Stimulated activated naive B cell treated with anti-CD40 and anti-IgM and Interleukin-4, amounts not matched to agents 10 μg/mL and 1 μg/mL and 100 μg/mL, for 72 hours (primary cell): ENCODE measurements at places on chromosomes 3 and 15.

- no peak overlapping the region for H3K27ac ChIP-seq
- DNase-seq = no peak
- H3K27me3 ChIP-seq = no peaks in the 10 kb centered on the region
- no peaks in the 10 kb centered on the region for H3K4me1 ChIP-seq
- H3K36me3 ChIP-seq = peaks cover 16% of the 10 kb centered on the region
Observed at GRCh38 chr3:58131101-58131825, 79.5 kb downstream of the DNASE1L3 start.

DNA sequence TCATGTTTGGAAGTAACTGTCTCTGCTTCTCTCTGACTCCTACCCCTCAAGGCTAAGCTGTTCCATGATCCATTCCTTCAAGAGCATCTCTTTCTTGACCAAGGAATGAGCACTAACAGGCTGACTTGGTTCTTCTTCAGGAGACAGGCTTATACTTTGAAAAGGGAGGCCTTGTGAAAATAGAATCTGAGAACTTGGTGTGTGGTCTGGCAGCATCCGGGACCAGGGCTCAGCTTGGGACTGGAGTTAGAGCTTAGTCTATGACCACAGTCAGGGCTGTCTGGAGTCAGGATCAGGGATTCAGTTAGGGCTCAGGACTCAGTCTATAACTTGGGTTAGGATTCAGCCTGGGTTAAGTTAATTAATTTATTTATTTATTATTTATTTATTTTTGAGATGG is 44.9 kb upstream of the SLC6A6 start:
- peaks cover 4% of the 10 kb centered on the region for H3K27me3 ChIP-seq
- no peaks in the 10 kb centered on the region for H3K36me3 ChIP-seq
- H3K4me1 ChIP-seq = no peaks in the 10 kb centered on the region
- no peak overlapping the region for H3K27ac ChIP-seq
- DNase-seq = no peak
- no peak overlapping the region for H3K4me3 ChIP-seq

DNA sequence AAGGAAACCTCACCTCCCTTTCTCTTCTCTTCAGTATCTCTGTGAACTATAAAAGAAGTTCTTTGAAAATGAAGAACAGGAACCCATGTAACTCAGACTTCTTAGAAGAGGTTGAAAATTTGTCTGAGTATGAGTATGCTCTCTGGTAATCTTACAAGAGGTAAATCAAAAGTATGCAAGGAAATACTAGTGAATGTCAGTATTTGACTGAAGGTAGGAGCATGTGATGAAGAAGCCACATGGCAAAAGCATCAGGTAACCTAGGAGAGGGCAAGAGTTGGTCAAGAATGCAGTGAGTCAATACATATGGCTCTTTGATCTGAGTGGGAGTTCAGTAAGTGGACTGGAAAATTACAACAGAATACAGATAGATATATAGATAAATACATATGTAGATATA is 133.0 kb upstream of the NECTIN3 start:
- no peak overlapping the region for H3K4me3 ChIP-seq
- no peaks in the 10 kb centered on the region for H3K36me3 ChIP-seq
- H3K4me1 ChIP-seq = no peaks in the 10 kb centered on the region
- no peaks in the 10 kb centered on the region for H3K27me3 ChIP-seq
- no peak overlapping the region for H3K27ac ChIP-seq
- DNase-seq = no peak

DNA sequence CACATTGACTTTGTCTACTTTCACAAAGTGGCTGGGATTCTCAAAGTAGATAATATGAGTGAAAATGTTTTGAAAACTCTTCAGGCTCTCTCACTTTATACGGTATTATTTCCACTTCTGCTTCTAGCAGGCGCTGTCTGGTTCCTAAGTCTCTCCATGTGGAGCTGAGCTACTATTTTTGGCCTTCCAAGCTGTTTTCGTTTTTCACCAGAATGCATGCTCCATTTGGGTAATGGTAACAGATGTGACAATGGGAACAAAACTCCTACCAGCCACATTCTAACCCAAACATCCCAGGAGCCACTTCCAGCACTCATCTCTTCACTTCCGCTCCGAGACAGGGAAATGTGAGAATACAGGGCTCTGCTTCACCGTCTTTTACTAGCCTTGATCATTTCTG is 586.7 kb downstream of the NTRK3 start:
- H3K27me3 ChIP-seq = no peaks in the 10 kb centered on the region
- H3K27ac ChIP-seq = no peak overlapping the region
- DNase-seq = no peak
- H3K4me3 ChIP-seq = no peak overlapping the region

DNA sequence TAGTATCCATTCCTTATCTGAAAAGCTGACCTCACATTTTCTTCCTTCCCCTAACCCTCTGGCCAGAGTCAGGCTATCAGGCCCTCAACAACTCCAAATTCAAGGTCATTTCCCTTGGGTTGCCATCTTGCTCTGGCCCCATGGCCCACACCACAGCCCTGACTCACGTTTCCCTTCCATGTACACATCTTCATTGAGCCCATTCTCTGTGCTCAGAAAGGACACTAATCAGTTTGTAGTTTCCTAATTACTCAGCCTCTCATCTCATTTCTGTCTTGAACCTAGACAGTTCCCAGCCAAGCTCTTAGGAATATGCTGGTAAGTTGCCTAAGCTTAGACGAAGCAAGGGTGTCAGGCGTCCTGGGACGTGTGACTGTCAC is 14.9 kb downstream of the TGM5 start:
- peaks cover 5% of the 10 kb centered on the region for H3K27me3 ChIP-seq
- DNase-seq = no peak
- peak overlapping the region; percentile 42 for H3K4me3 ChIP-seq
- peak overlapping the region; percentile 73 for H3K27ac ChIP-seq

GRCh38 chr15:82587805-82588204 is 47.5 kb upstream of the RPS17 start:
- no peak for DNase-seq
- no peak overlapping the region for H3K4me3 ChIP-seq
- H3K4me1 ChIP-seq = no peaks in the 10 kb centered on the region
- H3K36me3 ChIP-seq = no peaks in the 10 kb centered on the region
- no peak overlapping the region for H3K27ac ChIP-seq

- H3K36me3 ChIP-seq = no peaks in the 10 kb centered on the region
- DNase-seq = peak; percentile 50
- H3K4me3 ChIP-seq = peak overlapping the region; percentile 81
- H3K27me3 ChIP-seq = peaks cover 54% of the 10 kb centered on the region
- peak overlapping the region; percentile 70 for H3K27ac ChIP-seq
Observed at GRCh38 chr15:73927476-73928240, 1.4 kb downstream of the LOXL1 start.
